ENCODE measurements at places on chromosomes 16 and 17. TPM values are rescaled to one million over a fixed set of nuclear protein-coding genes. Genes with fewer than 3 reads are reported as not detected.

NPIPA5 gene
- 14.9 TPM for total RNA-seq

CLDN7 gene
- 1.6 TPM for total RNA-seq

RNF135 gene
- total RNA-seq: 7.3 TPM

GAS2L2 gene
- not detected for total RNA-seq

NECAB2 gene
- not detected for total RNA-seq

TRPV2 gene
- 50.6 TPM for total RNA-seq

CMIP gene
- 36.6 TPM for total RNA-seq

IL34 gene
- not detected for total RNA-seq

CDK5RAP3 gene
- total RNA-seq: 183 TPM

GRCh38 chr16:85894266-85894665 lies 4.7 kb upstream of the IRF8 start:
- H3K27ac ChIP-seq: no peak overlapping the region
- H3K4me1 ChIP-seq: peaks cover 23% of the 10 kb centered on the region
- DNase-seq: peak; percentile 42
- H3K27me3 ChIP-seq: peaks cover 20% of the 10 kb centered on the region

- no peak for DNase-seq
- no peaks in the 10 kb centered on the region for H3K36me3 ChIP-seq
- H3K4me3 ChIP-seq: no peak overlapping the region
- H3K4me1 ChIP-seq: peaks cover 17% of the 10 kb centered on the region
These were observed 6.3 kb upstream of the CBX4 start for GRCh38 chr17:79845601-79845949.

- DNase-seq: no peak
These were observed 4.6 kb upstream of the GHDC start for GRCh38 chr17:42198897-42199296.

GRCh38 chr16:65125871-65126270 lies 4.0 kb upstream of the CDH11 start:
- H3K36me3 ChIP-seq: no peaks in the 10 kb centered on the region
- no peaks in the 10 kb centered on the region for H3K4me1 ChIP-seq
- DNase-seq: no peak
- no peak overlapping the region for H3K4me3 ChIP-seq

- DNase-seq: no peak
- peaks cover 15% of the 10 kb centered on the region for H3K4me1 ChIP-seq
- no peaks in the 10 kb centered on the region for H3K27me3 ChIP-seq
- no peaks in the 10 kb centered on the region for H3K36me3 ChIP-seq
- H3K4me3 ChIP-seq: no peak overlapping the region
- no peak overlapping the region for H3K27ac ChIP-seq
These were observed 7.0 kb upstream of the CYB561 start for GRCh38 chr17:63452962-63453551.

DNA sequence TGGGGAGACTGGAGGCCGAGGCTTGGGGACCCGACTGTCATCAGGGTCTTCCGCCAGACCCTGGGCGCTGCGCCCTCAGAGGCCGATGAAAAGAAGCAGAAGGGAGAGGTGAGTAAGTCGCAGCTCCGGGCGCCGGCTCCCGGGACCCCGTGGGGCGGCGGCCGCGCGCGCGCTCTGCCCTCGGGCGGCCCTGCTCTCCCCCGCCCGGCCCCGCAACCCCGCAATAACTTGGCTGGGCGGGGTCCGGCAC lies 392 bp upstream of the ABHD15 start:
- H3K4me1 ChIP-seq: peaks cover 32% of the 10 kb centered on the region
- peak overlapping the region; percentile 90 for H3K27ac ChIP-seq
- no peak for DNase-seq
- peaks cover 11% of the 10 kb centered on the region for H3K36me3 ChIP-seq
- no peaks in the 10 kb centered on the region for H3K27me3 ChIP-seq
- peak overlapping the region; percentile 87 for H3K4me3 ChIP-seq

DNA sequence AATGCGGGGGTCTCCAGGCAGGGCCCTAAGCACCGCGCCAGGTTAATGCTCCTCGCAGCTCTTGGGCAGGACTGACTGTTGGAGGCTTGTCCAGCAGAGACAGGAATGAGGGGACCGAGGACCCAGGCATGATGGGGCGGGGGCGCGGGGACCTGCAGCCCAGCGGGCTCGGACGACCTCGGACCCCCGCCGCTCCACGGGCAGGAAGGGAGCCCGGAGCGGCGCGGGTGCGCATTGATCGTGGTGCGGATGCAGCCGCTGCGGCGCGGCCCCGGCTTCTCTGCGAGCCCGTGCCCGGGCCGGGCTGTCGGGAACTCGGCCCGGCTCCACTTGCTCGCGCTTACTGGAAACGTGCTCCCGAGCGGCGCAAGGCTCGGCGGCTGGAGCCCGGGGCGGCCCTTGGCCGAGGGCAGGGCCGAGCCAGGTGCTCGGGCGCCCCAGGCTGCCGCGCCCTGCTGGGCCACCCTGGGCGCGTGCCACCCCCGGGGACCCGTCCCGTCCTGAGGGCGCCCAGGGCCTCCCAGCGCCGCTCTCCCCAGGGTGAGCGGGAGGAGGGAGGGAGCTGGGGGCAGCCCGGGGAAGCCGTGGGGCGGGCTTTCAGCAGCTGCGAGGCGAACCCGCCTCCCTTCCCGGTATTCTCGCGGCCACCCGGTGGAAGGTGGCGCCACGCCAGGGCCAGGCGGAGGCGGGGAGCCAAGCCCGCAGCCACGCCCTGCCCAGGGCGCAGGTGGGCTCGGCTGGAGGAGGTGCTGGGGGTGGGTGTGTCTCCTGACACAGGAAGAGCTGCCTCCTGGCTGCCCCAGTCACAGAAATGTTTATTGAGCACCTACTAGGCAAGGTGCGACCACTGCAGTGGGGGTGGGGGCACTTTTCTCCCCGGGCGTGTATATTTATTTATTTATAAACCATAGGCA lies 45.9 kb downstream of the SOCS3 start:
- peak; percentile 86 for DNase-seq
- H3K4me1 ChIP-seq: peaks cover 49% of the 10 kb centered on the region
- peaks cover 1% of the 10 kb centered on the region for H3K27me3 ChIP-seq

GRCh38 chr17:32699247-32699646 lies 177.7 kb downstream of the MYO1D start:
- peaks cover 4% of the 10 kb centered on the region for H3K36me3 ChIP-seq
- H3K27me3 ChIP-seq: no peaks in the 10 kb centered on the region
- no peak overlapping the region for H3K27ac ChIP-seq
- H3K4me3 ChIP-seq: no peak overlapping the region
- H3K4me1 ChIP-seq: peaks cover 3% of the 10 kb centered on the region

DNA sequence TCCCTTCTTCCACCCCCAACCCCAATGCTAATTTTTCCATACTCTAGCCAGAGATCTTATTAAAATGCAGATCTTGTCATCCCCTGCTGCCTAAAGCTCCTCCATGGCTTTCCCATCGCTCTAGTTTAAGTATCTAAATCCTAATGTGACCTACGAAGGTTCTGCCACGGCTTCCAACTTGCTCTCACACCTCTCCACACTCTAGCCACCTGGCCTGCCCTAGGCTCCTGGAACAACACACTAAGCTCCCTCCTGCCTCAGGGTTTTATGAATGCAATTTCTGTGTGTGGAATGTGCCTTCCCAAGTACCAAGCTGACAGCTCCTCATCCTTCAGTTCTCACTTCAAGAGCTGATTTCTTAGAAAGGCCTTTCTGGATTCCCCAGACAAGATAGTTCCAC lies 16.6 kb downstream of the NXPH3 start:
- no peak overlapping the region for H3K27ac ChIP-seq
- no peaks in the 10 kb centered on the region for H3K4me1 ChIP-seq
- no peak overlapping the region for H3K4me3 ChIP-seq
- H3K27me3 ChIP-seq: no peaks in the 10 kb centered on the region

- peak overlapping the region; percentile 60 for H3K27ac ChIP-seq
- peaks cover 48% of the 10 kb centered on the region for H3K36me3 ChIP-seq
- no peaks in the 10 kb centered on the region for H3K27me3 ChIP-seq
- H3K4me3 ChIP-seq: no peak overlapping the region
- no peak for DNase-seq
These were observed 4.4 kb downstream of the CYBC1 start for GRCh38 chr17:82446124-82446523.

All from activated CD4-positive, alpha-beta memory T cell treated with anti-CD3 and anti-CD28 coated beads for 36 hours (primary cell).